OCI-M1 (cell line): ENCODE measurements at places on chromosomes 3 and 15.
A peak's percentile ranks its signal among the peaks of the same experiment; 100 is the strongest.

GRCh38 chr3:128410669-128411573, 55.8 kb downstream of the DNAJB8 start:
- no peak for DNase-seq

GRCh38 chr15:95646484-95647273, 683.8 kb upstream of the NR2F2 start:
- DNase-seq, result peak; percentile 16

DNA sequence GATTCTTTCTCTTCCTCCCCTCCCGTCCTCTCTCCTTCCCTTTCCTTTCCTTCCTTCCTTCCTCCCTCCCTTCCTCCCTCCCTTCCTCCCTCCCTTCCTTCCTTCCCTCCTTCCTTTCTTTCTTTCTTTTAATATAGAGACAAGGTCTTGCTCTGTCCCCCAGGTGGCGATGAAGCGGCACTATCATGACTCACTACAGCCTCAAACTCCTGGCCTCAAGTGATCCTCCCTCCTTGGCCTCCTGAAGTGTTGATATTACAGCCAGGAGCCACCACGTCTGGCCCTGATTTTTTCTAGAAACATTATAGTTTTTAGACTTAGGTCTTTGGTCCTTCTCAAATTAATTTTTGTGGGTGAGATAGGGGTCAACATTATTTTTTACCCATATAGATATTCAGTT, 15.5 kb downstream of the GRM2 start:
- peak; percentile 16 for DNase-seq

DNA sequence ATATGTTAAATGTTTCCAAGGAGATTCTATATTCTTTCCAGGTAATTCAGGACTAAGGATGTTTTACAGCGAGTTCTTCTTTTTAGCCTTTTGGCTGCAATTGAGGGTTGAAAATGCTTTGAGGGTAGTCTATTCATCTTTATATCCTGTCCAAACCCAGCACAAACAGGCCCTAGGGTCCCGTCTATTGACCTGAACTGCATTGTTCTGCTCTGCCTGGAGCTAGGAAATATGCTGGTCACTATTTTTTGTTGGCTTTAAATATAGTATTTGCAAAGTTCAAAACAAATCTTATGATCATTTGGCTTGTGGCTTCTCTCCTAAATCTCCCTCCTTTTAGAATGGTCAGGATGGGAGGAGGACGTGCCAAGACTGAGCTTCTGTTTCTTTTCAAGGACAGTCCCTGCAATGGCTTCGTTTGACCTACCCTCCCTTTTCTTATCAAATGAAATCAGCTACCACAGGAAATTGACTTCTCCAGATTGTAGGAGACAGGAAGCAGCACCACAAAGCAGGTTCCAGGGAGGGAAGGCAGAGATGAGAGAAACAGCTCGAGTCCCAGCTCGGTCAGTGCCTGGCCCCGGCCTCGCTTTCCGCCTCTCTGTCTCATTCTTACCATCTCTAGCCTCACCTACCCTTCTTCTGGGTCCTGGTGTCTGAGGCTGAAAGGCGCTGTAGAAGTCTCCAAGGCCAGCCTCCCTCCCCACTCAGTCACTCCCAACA, 27.6 kb upstream of the NRROS start:
- peak; percentile 73 for DNase-seq

DNA sequence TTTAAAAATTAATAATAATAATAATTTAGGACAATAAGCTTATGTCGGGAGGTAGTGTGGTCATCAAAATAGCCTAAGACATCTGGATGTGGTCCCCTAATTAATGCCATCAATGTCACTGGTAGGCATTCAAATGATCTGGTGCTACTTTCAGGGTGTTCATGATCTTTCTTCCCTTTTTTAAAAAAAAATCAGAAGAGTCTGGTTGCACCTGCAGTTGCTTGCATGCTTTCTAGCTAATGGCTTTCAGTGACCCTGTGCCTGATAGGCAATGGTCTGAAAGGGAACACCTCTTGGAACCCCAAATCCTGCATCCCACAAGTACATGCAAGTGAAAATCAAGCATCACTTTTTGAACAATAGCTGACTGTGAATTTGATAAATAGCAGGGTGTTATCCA, 64.1 kb upstream of the KBTBD8 start:
- no peak for DNase-seq

DNA sequence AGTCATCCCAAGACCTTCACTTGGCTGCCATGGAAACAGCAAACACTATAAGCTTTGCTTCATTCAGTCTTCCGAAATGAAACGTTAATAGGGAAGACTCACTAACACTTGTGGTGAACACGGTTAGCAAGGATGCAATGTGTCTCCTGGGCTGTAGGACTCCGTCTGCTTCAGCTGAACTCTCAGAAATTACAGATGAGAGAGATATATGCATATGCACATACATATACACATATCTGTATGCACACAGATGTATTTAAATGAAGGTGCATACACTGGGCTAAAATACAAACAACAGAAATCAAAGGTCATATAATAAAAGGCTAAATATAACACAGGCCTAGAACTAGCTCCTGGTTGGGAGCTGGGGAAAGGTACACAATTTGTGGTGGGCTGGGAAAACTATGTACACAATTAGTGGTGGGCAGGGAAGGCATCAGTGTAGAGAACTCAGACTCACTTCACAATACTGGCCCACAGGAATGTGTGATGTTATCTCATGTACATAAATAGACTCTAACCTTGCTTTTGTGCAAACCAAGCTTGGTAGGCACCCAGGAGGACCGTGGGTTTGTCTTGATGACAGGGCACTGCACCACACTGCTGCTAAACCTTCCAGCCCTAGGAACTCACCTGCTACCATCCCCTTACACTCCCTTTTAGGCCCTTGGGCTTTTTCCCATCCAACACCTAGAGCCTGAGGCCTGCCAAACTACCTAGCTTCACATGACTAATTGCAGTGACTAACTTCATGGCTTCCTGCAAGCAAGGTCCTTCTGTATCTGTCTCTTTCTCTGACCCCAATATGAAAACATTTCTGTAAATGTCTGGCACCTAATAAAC, 873.1 kb downstream of the NSUN3 start:
- DNase-seq, result no peak

GRCh38 chr3:117580806-117581205, 871.2 kb downstream of the TUSC7 start:
- peak; percentile 79 for DNase-seq

GRCh38 chr15:90062973-90063769, 39.1 kb downstream of the IDH2 start:
- DNase-seq, result no peak

DNA sequence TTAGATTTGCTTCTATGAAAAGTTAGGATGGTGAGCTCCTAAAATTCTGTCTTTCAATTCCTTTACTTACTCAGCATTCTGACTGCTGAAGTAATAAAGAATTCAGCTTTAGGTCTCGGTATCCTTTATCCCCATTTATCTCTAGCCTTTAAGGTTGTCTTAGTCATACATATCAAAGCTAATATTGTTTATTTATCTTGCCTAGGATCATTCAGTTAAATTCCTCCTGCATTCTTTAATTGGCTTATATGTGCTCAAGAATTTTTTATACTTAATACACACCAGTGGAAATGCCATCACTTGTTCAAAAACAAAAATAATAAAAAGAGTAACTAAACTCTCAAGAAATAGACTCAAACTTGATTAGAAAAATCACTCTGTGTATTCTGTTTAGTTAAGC, 507.0 kb downstream of the ZPLD1 start:
- no peak for DNase-seq

DNA sequence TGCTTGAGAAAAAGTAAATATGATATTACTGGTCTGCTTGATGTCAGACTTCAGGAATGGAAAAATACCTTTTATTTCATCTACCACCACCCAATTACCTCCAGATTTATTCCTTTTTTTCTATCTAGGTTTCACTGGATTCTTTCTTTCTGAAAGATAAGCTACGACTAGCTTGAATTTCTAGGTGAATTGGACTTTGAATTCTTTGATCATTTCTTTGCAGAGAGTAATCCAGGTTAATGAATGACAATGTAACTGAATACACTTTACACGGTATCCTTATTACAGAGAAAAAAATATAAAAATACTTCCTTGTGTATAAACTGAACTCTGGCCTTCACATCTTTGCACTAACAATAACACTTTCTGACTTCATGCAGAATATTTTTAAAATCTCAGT, 59.5 kb upstream of the TRPC1 start:
- DNase-seq, result no peak

GRCh38 chr3:42441791-42442190, 31.4 kb upstream of the LYZL4 start:
- no peak for DNase-seq

- DNase-seq, result no peak
Observed at GRCh38 chr3:66406163-66406562, 94.7 kb downstream of the LRIG1 start.

GRCh38 chr3:181457190-181457589, 254.5 kb upstream of the SOX2 start:
- DNase-seq, result no peak
